ENCODE measurements at places on chromosomes 7 and 10.

- DNase-seq, result peak; percentile 56
Observed at GRCh38 chr7:6015917-6016652, 7.0 kb downstream of the AIMP2 start.

- DNase-seq, result no peak
Observed at GRCh38 chr7:137977173-137977572, 24.7 kb downstream of the CREB3L2 start.

- DNase-seq, result peak; percentile 72
Observed at GRCh38 chr10:132458586-132459300, 61.7 kb downstream of the PWWP2B start.

DNA sequence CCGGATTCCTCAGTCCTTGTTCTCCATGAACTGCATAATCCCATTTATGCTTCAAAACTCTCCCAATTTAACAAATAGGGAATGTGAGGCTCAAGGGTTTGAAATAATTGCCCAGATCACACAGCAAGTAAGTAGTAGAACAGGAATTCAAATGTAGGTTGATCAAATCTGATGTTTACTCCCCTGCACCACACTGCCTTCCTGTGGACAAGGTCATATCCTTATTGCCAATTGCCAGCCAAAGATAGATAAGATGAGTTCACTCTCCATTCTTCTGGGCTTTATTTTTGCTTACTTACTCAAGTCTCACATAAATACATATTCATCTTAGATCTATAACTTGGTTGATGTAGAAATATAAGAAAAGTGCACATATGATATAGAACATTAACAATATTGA is 435.2 kb upstream of the ETV1 start:
- no peak for DNase-seq

GRCh38 chr10:133079836-133080682 is 7.7 kb upstream of the ADGRA1 start:
- DNase-seq, result no peak

- no peak for DNase-seq
Observed at GRCh38 chr7:47484923-47485639, 96.8 kb downstream of the TNS3 start.

DNA sequence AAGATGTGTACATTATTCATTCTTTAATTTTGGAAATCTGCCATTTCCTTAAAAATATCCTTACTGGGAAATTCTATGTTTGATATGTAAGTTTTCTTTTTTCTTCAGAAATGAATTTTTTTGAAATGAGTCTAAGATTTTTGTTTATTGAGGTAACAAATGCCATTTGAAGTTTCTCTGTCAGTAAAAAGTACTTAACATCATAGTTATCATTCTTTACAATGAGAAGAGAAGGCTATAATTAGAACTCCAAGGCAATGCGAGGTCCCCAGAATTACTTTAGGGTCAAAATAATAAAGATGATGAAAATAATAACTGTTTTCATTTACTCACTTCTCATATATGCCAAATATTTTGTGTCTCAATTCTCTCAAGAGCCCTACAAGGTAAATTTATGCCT is 37.0 kb upstream of the RHOBTB1 start:
- DNase-seq, result no peak

GRCh38 chr7:117901089-117901797 is 28.0 kb upstream of the CTTNBP2 start:
- DNase-seq, result no peak

DNA sequence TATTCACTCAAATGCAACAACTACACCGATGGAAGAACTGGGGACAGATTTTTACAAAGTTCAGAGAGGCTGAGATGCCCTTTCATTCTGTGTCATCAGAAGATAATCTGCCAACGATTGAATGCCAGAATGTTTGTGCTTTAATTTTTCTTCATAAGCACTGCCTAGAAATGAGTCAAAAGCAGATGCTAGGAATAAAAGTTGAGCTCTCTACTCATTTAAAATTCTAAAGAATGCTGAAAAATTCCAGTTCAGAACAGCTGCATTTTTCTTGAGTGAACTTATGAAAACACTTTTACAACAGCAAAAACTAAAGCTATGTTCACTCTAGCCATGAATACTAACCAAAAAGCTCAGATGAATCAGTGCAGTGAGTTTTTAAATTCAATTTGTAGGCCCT is 22.3 kb upstream of the FAM133B start:
- DNase-seq, result no peak

DNA sequence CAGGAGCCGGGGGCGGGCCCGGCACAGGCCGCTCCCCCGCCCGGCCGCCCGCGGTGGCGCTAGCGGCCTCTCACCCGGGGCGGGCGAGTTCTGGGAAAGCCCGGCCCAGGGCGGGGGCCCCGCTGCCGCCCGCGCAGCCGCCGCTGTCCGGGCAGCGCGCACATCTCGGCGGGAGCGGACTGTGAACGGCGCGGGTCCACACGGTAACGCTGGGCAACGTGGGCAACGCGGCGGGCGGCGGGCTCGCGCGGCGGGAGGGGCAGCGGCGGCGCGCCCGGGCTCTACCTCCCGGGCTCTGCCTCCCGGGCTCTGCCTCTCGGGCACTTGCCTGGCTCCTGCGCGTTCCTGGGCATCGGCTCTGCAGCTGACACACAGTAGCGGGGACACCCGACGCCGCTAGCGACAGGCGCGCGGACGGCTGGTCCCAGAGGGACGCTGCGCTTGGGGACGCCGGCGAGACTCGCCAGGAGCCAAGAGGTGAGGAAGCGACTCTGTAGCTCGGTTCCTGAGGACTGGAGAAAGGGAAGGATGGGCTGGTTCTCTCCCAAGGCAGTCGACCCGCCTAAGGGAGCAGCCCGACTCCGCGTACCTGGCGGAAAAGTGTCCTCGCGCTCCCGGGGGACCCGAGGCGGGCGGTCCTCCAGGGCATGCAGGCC is at the start of gene PLCE1:
Gene PLCE1, plus strand, starts transcription at position 150 of the 656 bp plus-strand sequence. CDS start 37,116 bp downstream, outside the sequence.
- peak; percentile 66 for DNase-seq

GRCh38 chr7:6205971-6206660 is 66.3 kb downstream of the CYTH3 start:
- peak; percentile 34 for DNase-seq

DNA sequence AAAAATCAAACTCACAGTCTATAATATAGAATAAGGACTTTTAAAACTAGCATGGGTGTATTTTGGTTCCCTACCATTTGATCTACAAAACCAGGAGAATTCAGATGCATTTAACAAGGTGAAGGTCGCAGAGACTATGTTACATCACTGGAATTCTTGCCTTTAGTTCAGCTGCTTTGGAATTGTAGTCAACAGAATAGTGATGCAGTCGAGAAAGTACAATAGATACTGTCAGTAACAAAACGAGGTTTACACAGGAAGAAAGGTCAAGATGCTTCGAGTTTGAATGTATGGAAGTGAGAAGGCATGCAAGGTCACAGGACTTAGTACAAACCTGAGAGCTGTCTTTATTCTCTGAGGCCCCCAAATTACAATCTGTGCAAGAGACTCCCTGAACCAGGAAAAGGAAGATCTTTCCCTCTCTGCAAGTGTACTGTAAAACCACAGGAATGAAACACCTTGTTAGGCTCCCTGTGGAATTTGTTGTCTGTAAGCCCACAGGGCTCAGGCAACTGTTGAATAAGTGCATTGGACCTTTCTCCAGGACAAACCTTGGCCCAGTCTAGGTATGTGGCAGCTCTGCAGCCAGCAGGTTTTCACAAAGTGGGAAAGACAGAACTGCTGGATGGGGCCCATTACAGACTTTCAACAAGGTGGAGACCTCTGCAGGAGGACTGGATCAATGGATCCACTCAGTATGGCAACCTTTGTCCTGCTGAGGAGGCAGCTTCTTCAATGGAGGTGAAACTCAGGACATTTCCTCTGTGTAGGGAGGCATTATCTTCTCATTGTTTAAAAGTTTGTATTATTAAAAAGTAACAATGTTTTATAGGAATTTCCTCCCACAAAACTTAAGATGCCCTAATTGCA is 101.1 kb upstream of the GSDME start:
- no peak for DNase-seq

DNA sequence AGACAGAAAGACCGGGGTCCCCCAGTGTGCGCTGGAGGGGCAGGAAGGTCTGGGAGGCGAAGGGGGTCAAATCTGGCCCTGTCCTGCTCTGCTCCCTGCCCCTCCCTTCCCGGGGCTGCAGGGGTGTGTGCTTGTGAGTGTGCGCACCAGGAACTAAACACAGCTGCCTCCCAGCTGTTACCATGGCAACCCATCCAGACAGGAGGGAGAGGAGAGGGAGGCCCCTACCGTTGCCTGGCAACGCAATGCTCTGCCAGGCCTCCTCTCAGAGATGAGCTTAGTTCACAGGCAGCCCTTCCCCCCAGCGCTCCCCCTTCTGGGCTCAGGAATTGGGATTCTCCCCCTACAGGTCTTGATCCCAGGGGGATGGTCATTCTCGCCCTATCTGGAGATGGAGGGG is 6.1 kb downstream of the NYAP1 start:
- DNase-seq, result peak; percentile 99

Measured in BE2C (cell line).